ENCODE measurements at places on chromosomes 12 and 14. TPM values are rescaled to one million over a fixed set of nuclear protein-coding genes. Genes with fewer than 3 reads are reported as not detected.
A peak's percentile ranks its signal among the peaks of the same experiment; 100 is the strongest.

DNA sequence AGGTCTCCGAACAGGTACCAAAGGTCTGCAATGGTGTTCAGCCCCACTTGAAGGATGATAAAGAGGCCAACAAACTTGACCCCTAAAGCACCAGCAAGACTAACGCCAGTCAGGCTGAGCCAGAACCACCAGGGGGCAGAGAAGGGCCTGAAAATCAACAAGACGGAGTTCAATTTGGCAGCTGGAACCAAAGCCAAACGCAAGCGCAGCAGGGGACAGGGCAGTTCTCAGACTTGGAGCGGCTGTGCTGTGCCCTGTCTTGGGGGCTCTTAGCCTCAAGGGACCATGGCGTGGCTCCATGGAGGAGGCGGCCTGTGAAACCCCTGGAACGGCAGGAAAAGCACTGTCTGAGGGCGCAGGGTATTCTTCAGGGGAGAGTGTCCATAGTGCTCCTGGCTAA, 19.6 kb downstream of the POMT2 start:
- no peak overlapping the region for H3K27ac ChIP-seq
- H3K36me3 ChIP-seq: no peaks in the 10 kb centered on the region
- H3K4me1 ChIP-seq: peaks cover 9% of the 10 kb centered on the region
- H3K27me3 ChIP-seq: no peaks in the 10 kb centered on the region
- DNase-seq: peak; percentile 87
- H3K4me3 ChIP-seq: no peak overlapping the region

- no peaks in the 10 kb centered on the region for H3K27me3 ChIP-seq
- DNase-seq: no peak
- no peaks in the 10 kb centered on the region for H3K36me3 ChIP-seq
- no peak overlapping the region for H3K4me3 ChIP-seq
- no peaks in the 10 kb centered on the region for H3K4me1 ChIP-seq
Observed at GRCh38 chr12:96218989-96219678, 25.0 kb downstream of the ELK3 start.

GRCh38 chr14:93072659-93073357, 42.9 kb downstream of the ITPK1 start:
- no peaks in the 10 kb centered on the region for H3K27me3 ChIP-seq
- H3K4me3 ChIP-seq: no peak overlapping the region
- no peak for DNase-seq
- peaks cover 19% of the 10 kb centered on the region for H3K4me1 ChIP-seq

DNA sequence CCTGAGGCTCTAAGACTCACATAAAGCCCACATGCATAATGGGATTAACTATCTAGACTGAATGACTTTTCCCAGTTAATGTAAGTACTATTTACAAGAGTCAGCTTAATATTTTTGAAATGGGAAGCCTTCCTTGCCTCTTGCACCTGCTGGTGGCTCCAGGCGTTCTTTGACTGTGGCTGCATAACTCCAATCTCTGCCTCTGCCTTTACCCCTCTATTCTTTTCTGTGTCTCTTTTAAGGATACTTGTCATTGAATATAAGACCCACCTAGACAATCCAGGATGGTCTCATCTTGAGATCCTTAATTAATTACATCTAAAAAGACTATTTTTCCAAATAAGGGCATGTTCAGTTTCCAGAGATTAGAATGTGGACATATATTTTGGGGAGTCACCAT, 66.9 kb upstream of the PCED1B start:
- H3K4me1 ChIP-seq: peaks cover 12% of the 10 kb centered on the region
- DNase-seq: no peak
- H3K27ac ChIP-seq: no peak overlapping the region
- H3K27me3 ChIP-seq: no peaks in the 10 kb centered on the region

DNA sequence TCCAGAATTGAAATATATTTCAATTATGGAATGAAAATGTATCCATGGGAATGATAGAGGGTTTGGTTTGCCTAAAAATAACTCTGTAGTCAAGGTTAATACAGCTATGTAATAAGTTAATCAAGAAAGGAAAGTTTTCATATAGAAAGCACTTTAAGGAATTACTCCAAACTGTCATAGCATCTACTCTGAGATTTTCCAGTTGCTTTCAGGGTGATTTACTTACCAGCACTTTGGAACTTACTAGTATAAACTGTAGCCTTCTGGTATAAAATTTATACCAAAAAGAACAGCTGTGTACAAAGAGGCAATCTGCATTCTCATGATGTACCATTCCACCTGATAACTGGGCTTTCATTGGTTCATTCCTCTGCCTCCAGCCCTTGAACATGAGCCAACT, 87.1 kb downstream of the ARF6 start:
- no peak overlapping the region for H3K4me3 ChIP-seq
- DNase-seq: no peak
- H3K27ac ChIP-seq: no peak overlapping the region
- H3K27me3 ChIP-seq: no peaks in the 10 kb centered on the region
- H3K36me3 ChIP-seq: no peaks in the 10 kb centered on the region

DNA sequence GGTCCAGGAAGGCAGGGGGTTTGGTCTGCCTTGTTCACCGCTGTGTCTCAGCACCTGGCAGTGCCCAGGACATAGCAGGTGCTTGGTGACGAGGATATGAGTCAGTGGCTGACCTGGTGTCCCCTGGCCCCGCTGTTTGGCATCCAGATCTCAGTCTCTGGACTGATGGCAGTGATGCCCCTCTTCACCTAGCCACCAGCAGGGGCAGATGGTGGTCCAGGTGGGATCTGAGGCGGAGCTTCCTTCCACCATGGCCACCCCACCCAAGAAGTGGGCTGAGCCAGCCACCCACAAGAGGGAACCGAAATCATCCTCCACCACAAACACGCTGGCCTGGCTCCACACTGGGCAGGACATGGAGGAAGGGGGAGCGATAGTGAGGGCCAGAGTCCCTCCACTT, 16.1 kb upstream of the SH2B3 start:
- H3K27me3 ChIP-seq: no peaks in the 10 kb centered on the region
- no peak overlapping the region for H3K4me3 ChIP-seq
- no peak overlapping the region for H3K27ac ChIP-seq
- H3K36me3 ChIP-seq: no peaks in the 10 kb centered on the region
- DNase-seq: no peak

DNA sequence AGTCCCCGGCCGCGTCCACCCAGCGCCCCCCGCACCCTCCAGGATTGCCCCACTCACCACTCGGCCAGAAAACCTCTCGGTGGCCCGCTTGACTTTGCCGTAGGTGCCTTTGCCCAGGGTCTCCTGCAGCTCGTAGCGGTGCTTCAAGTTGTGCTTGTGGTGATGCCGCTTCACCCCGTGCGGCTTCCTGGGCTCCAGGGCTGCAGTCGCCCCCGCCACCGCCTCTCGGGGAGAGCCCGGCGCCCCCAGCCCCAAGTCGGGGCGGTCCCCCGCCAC, 459 bp downstream of the NUAK1 start:
- H3K27ac ChIP-seq: peak overlapping the region; percentile 98
- no peaks in the 10 kb centered on the region for H3K36me3 ChIP-seq
- H3K4me3 ChIP-seq: peak overlapping the region; percentile 79

DNA sequence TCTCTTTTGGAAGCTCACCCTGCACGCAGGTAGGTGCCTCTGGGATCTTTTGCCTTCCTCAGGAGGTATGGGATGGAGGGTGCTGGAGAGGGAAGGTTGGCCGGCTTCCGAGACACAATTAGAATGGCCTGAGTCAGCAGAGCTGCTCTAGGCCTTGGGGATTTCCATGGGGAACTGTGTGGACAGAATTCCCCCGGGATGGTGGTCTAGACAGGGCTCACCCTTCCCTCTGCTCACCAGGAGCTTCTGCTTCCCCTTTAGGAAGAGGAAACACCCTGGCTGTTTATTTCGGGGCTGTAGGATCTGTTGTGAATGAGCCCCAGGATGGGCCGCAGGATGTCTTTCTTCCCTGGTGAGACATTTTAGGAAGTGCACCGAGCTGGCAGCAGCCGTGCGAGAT, 43.7 kb upstream of the TMED10 start:
- H3K4me1 ChIP-seq: peaks cover 17% of the 10 kb centered on the region
- no peak overlapping the region for H3K27ac ChIP-seq
- no peaks in the 10 kb centered on the region for H3K27me3 ChIP-seq

- no peaks in the 10 kb centered on the region for H3K36me3 ChIP-seq
- DNase-seq: no peak
- no peaks in the 10 kb centered on the region for H3K4me1 ChIP-seq
- no peaks in the 10 kb centered on the region for H3K27me3 ChIP-seq
- no peak overlapping the region for H3K4me3 ChIP-seq
Observed at GRCh38 chr12:52821826-52822660, 8.1 kb upstream of the KRT4 start.

DNA sequence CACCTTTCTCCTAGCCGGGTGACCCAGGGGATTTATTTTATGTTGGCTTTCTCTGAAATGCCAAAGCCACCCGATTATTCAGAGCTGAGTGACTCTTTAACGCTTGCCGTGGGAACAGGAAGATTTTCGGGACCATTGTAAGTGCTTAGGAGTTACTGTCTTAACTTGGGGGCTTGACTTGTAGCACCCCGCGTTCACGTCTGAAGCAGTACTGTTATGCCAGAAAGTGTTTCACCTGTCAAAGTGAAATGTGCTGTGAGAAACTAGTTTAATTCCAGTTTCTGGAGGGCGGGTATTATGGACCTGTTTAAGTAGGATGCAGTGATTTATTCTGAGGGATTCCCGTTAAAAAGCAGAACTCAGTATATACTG, 218 bp downstream of the LYSET start:
- DNase-seq: no peak
- peak overlapping the region; percentile 92 for H3K27ac ChIP-seq
- peak overlapping the region; percentile 68 for H3K4me3 ChIP-seq
- peaks cover 7% of the 10 kb centered on the region for H3K36me3 ChIP-seq

DNA sequence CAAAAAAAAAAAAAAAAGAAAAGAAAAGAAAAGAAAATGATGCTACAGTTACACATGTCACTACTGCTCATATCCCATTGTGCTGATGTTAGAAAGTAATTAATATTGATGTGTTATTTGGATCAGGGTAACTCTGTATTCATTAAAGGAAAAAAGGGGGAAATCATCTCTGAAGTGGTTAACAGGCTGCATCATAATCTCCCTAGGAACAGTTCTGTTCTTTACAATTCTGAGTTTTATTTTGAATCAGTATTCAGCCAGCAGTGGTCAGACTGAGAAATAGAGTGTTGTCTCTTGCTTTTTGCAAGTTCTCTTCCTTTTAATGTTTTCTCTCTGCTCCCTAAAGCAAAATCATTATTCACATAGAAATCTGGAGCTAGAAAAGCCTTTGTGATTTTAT, 128.6 kb upstream of the CRY1 start:
- no peak for DNase-seq
- H3K4me1 ChIP-seq: no peaks in the 10 kb centered on the region
- no peak overlapping the region for H3K4me3 ChIP-seq
- H3K27me3 ChIP-seq: no peaks in the 10 kb centered on the region
- H3K36me3 ChIP-seq: no peaks in the 10 kb centered on the region

DNA sequence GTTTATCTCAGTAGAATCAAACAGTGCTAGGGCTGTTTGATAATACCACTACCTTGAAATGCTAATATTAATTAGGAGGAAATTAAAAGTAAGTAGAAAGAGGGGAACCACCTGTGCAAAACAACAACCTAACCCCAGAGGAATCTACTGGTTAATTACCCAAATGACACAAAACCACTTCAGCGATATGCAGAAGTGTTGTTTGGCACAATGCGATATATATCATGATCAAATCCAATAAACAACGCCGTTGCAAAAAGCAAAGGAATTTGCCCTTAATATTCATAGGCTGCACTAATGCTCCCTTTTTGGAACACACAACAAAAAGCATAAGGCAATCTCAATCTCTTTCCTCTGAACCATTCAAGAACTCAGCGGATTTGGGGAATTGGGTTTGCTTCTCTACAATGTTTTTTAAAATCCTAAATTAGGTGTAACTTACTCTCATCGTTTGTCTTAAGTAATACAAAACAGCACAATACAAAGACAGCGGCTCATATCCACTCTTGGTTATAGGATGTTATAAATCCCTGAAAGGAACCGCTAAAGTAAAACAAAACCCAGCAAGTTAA, 1.5 kb downstream of the MAP4K5 start:
- peak overlapping the region; percentile 85 for H3K4me3 ChIP-seq
- peaks cover 15% of the 10 kb centered on the region for H3K4me1 ChIP-seq
- no peak for DNase-seq
- no peaks in the 10 kb centered on the region for H3K27me3 ChIP-seq
- H3K36me3 ChIP-seq: no peaks in the 10 kb centered on the region

DNA sequence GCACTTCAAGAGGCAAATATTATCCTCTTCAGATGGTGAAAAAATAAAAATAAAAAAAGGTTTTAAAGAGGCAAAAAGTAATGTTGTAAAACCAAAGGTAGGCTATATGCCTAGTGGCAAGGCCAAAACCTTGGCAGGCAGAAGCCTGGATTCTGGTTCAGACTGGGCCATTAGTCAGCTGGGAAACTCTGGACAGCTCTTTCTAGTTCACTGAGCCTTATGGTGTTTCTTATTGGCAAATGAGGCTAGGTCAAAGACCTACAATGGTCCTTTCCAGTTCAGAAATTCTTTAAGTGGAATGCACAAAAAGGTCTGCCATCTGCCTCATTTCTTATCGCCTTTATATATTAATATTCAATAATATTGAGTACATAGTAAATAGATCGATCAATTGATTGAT, 44.6 kb downstream of the PTPRB start:
- no peaks in the 10 kb centered on the region for H3K4me1 ChIP-seq
- DNase-seq: no peak
- no peaks in the 10 kb centered on the region for H3K27me3 ChIP-seq
- H3K27ac ChIP-seq: no peak overlapping the region
- no peak overlapping the region for H3K4me3 ChIP-seq
- H3K36me3 ChIP-seq: no peaks in the 10 kb centered on the region

- no peaks in the 10 kb centered on the region for H3K4me1 ChIP-seq
- no peaks in the 10 kb centered on the region for H3K27me3 ChIP-seq
- DNase-seq: no peak
- H3K27ac ChIP-seq: no peak overlapping the region
- H3K36me3 ChIP-seq: no peaks in the 10 kb centered on the region
Observed at GRCh38 chr12:89092297-89092696, 260.0 kb downstream of the DUSP6 start.

DNA sequence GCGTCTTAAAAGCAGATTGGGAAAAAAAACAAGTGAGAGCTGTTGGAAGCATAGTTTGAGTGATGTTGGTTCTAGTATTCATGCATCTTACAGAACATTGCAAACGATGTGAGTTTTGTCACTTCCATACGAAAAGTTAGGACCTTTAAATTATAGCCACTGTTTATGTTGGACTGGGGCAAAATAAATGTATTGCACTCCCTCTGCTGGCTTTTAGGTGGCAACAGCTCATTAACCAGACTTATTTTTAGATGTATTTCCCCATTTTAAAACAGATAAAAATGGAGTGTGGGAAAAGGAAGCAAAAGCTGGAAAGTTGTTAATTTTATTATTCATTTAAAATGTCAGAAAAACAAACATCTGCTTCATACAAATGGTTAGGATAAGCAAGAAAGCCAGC, 111.9 kb downstream of the LGR5 start:
- no peak overlapping the region for H3K4me3 ChIP-seq
- no peaks in the 10 kb centered on the region for H3K36me3 ChIP-seq
- no peaks in the 10 kb centered on the region for H3K27me3 ChIP-seq
- no peak for DNase-seq

Gene C3AR1
- total RNA-seq: 3.7 TPM

Gene HOXC5
- total RNA-seq: not detected

Gene CAPZA3
- total RNA-seq: 0.26 TPM

Gene ART4
- total RNA-seq: 29.4 TPM

Gene KRT83
- not detected for total RNA-seq

Gene NR1H4
- 66.3 TPM for total RNA-seq
